ENCODE measurements at places on chromosomes 5 and 9.

- no peak for DNase-seq
Measured at GRCh38 chr5:143052967-143053682, 282.9 kb downstream of the ARHGAP26 start.

GRCh38 chr5:168307925-168308584 lies 16.6 kb downstream of the WWC1 start:
- DNase-seq, result no peak

DNA sequence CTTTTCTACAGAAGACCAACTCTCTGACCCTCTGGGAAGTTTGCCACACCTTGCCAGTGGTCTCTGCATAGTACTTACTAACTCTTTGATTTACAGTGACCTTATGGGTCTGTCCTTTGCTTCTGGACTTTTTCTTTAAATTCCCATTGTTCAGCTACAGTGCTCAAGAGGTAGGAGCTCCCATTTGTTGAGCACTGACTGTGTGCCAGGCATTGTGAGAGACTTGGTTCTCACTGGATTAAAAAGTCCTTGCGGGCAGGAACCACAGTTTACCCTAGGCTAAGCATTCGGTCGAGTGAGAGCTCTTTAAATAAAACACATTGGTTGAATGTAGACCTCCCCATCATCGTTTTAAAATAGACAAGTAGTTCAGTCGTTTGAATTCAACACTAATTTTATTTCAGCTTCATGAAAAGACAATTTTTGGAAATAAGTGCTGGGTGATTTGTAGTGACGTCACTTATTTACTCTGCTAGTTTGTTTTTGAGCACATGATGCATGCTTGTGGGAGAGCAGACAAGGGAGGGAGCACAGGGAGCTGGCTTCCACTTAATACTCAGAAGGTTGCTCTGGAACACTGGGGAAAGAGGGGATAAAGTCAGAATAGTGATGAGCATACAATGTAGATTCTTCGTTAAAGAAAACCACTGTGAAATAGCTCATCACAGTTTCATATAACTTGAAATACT lies 27.1 kb downstream of the RASGRF2 start:
- DNase-seq, result no peak

DNA sequence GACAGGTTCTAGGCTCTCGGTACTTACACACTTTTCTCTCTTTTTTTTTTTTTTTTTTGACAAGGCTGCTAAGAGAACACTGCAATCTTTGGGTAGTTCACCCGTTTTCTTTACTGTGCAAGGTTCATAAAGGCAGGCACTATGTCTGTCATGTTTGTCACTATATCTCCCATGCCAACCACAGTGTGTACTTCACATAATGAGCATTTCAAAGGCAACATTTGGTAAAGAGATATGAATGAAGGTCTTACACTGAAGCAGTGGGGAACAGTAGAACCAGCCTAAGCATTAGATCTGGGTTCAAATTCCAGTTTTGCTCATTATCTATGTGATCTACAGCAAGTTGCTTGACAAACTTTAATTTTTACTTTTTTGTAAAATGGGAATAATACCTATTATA lies 1.5 kb upstream of the HMGCR start:
- no peak for DNase-seq

- DNase-seq, result no peak
Measured at GRCh38 chr5:10160241-10160640, 89.4 kb downstream of the ATPSCKMT start.

GRCh38 chr5:65563777-65564176 lies 681 bp downstream of the PPWD1 start:
- no peak for DNase-seq

DNA sequence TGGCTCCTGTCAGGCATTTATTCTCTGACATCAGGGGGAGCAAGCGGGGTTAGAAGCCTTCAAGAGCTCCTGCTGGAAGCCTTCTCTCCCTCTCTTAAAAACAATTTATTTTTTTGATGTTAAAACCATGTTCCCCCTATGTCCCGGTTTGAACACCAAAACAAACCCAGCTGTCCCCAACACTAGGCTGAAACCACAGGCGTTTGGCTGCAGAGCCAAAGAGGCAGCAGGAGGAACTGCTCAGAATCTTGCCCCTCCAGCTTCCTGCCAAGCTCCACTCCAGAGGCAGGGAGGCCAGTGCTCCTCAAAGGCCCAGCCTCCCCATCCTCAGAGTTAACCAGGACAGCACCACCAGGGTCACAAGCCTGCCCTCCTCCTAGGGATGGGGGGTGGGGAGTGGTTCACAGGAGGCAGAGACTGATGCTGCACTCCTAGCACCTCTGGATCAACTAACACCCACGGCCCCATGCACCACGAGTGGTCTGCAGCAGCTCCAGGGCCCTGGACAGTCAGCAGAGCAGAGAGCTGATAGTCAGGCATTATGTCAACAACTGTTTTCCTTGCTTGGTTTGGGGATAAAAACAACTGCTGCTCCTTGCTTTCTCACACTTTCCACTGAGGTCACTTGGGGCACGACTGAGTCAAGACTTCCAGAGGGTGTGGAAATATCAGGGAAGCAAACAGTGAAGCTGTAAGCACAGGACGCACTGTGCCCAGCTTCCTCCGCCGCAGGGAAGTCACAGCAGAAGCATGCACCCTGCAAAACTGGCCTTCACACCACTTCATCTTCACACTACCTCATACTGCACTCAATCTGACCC lies 96.5 kb upstream of the ADRA1B start:
- DNase-seq, result no peak

All from NCI-H2227 treated with DMSO at 0.1 percent for 48 hours (cell line).